ENCODE measurements at places on chromosomes 11 and 22. TPM values are rescaled to one million over a fixed set of nuclear protein-coding genes. Genes with fewer than 3 reads are reported as not detected.

Gene OR51I1
- not detected for total RNA-seq

Gene DUSP8
- 2.4 TPM for total RNA-seq

Gene MIOX
- total RNA-seq: not detected

- DNase-seq: no peak
- H3K4me3 ChIP-seq: no peak overlapping the region
Observed at GRCh38 chr11:71420455-71421241, 27.5 kb downstream of the DHCR7 start.

DNA sequence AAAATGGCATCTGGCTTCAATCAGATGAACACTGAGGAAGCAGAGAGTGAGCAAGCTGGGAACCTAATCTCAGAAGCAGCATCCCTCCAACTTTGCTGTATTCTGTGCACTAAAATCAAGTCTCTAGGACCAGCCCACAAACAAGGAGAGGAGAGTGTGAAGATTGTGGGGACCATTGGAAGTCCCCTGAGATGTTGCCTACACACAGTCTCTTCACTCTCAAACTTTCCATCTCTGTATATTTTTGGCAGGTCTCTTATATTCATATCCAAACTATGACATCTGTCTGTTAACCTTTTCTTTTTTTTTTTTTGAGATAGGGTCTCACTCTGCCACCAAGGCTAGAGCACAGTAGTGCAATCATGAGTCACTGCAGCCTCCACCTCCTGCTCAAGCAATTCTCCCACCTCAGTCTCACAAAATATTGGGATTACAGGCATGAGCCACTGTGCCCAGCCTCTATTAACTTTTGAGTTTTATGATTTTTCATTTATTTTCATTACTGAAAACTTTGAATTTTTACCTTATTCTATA, 1096.4 kb downstream of the TBC1D22A start:
- no peak overlapping the region for H3K27ac ChIP-seq
- no peak overlapping the region for H3K4me3 ChIP-seq
- no peak for DNase-seq
- H3K36me3 ChIP-seq: no peaks in the 10 kb centered on the region
- H3K4me1 ChIP-seq: no peaks in the 10 kb centered on the region
- H3K27me3 ChIP-seq: peaks cover 2% of the 10 kb centered on the region

DNA sequence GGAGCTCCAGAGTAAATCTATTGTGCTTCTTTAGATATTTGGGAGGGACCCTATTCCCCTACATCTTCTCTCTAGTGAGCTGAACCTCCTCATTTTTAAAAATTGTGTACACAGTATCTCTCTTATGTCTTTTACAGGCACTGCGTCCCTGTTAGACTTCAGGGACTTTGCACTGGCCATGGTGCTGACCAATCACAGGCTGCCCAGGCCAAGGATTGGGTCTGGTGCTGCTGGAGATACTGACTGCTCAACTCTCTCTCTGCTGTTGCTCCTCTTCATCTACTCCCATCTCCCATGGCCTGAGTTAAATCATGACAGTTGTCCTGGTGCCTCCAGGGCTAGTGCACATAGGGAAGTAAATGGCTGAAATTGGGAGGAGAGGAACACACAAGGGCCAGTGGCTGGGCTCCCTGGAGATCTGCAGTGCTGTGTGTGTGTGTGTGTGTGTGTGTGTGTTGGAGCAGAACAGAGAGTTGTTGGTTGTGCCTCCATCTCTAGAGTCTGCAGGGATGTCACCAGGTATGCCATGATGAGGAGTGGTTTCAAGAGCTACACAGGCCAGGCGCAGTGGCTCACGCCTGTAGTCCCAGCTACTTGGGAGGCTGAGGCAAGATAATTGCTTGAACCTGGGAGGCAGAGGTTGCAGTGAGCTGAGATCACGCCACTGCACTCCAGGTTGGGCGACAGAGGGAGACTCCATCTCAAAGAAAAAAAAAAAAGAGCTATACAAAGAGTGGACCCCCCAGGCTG, 155.3 kb downstream of the ST3GAL4 start:
- H3K36me3 ChIP-seq: no peaks in the 10 kb centered on the region
- no peak overlapping the region for H3K27ac ChIP-seq
- DNase-seq: no peak
- H3K4me1 ChIP-seq: no peaks in the 10 kb centered on the region
- H3K27me3 ChIP-seq: peaks cover 9% of the 10 kb centered on the region
- no peak overlapping the region for H3K4me3 ChIP-seq

- H3K27me3 ChIP-seq: no peaks in the 10 kb centered on the region
- peaks cover 10% of the 10 kb centered on the region for H3K36me3 ChIP-seq
- no peak overlapping the region for H3K4me3 ChIP-seq
- DNase-seq: no peak
- H3K27ac ChIP-seq: no peak overlapping the region
- no peaks in the 10 kb centered on the region for H3K4me1 ChIP-seq
Observed at GRCh38 chr22:23305922-23306374, 125.6 kb downstream of the BCR start.

Gene BTBD18
- not detected for total RNA-seq

GRCh38 chr11:105910095-105910715, 111.8 kb downstream of the MSANTD4 start:
- no peak overlapping the region for H3K27ac ChIP-seq
- no peaks in the 10 kb centered on the region for H3K36me3 ChIP-seq
- H3K4me1 ChIP-seq: no peaks in the 10 kb centered on the region
- H3K27me3 ChIP-seq: no peaks in the 10 kb centered on the region
- no peak for DNase-seq

GRCh38 chr11:67355794-67356386, 2.5 kb upstream of the POLD4 start:
- DNase-seq: no peak
- H3K4me1 ChIP-seq: peaks cover 34% of the 10 kb centered on the region
- no peak overlapping the region for H3K27ac ChIP-seq
- H3K27me3 ChIP-seq: peaks cover 5% of the 10 kb centered on the region
- no peaks in the 10 kb centered on the region for H3K36me3 ChIP-seq

- H3K27ac ChIP-seq: no peak overlapping the region
- no peaks in the 10 kb centered on the region for H3K27me3 ChIP-seq
- no peak overlapping the region for H3K4me3 ChIP-seq
- no peak for DNase-seq
Observed at GRCh38 chr11:70796648-70797227, 398.4 kb downstream of the CTTN start.

DNA sequence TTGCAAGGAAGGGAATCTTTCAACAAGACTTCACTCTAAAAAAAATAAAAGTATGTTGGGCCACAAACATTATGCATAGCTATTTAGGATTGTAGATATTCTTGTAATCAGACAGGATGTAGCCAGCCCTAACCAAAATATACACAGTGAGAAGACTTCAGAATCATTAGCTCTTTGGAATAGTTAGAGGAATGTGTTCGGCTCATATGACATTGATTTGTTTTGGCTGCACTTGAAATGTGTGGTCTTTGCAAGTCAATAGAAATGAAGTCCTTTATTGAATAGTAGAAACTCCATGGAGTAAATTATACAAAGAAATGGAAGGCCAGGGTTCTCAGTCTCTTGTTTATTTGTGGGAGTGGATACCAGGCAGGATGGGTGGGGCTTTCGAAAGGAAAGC, 692.1 kb downstream of the NTM start:
- no peaks in the 10 kb centered on the region for H3K4me1 ChIP-seq
- H3K27ac ChIP-seq: no peak overlapping the region
- H3K4me3 ChIP-seq: no peak overlapping the region
- DNase-seq: no peak
- no peaks in the 10 kb centered on the region for H3K27me3 ChIP-seq
- H3K36me3 ChIP-seq: no peaks in the 10 kb centered on the region

- H3K27me3 ChIP-seq: no peaks in the 10 kb centered on the region
- no peak overlapping the region for H3K4me3 ChIP-seq
- no peak overlapping the region for H3K27ac ChIP-seq
- H3K36me3 ChIP-seq: peaks cover 4% of the 10 kb centered on the region
- peaks cover 5% of the 10 kb centered on the region for H3K4me1 ChIP-seq
Observed at GRCh38 chr11:63738720-63739360, 29.7 kb downstream of the ZFTA start.

DNA sequence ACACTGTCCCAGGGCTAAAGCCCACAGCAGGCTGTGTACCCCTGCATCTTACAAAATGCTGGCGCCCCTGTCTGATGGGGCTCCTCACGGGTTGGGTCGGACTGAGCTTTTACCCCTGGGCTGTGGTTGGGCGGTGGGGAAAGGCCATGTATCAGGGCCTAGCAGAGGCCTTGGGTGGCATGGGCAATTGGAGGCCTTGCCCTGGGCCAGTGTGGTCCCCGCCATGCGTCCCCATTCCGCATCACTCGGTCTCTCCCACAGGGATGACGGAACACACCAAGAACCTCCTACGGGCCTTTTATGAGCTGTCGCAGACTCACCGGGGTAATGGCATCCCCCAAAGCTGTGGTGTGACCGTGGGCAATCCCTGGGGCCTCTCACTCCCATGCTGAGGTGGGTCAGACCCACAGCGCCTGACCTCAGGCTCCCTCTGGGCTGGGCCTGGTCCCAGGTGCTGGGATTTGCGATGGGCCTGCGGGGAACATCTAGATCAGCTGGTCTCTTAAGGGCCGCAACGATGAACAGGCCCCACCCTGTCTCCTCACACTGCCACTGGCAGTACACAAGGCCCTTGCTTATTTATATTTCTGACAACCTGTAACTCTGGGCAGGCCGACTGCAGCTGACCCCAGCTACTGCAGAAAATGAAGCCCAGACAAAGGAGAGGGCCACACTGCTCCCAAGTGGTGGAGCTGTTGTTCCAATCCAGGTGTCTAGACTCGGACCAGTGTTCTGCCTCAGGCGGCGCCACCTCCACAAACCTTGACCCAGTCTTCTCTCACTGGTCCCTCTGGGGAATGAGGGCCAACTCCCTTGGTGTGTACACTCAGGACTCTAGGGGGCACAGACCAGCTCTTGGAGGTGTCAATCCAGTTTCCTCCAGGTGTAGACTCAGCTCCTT, 12.3 kb downstream of the SLC16A8 start:
- no peak overlapping the region for H3K27ac ChIP-seq
- no peak overlapping the region for H3K4me3 ChIP-seq
- H3K4me1 ChIP-seq: no peaks in the 10 kb centered on the region

DNA sequence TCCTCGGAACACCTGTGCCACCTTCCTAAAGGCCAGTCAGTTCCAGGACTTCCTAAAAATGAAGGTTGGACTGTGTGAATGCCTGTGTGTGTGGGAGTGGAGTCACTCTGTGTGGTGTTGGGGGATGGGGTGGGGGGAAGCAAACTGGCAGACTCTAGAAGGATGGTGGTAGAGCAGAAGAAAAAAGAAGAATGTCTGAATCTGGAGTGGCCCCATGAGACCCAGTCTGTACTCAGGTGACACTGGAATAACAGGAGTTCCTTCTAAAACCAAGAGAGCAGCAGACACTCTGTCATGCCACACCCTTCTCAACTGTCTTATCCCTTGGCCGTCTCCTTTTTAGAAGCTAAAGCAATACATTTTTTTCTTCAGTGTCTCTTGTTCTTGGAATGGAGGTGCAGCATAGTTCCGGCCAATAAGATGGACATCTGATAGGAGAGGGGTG, 82.9 kb downstream of the MAML2 start:
- H3K4me3 ChIP-seq: peak overlapping the region; percentile 34
- H3K27ac ChIP-seq: peak overlapping the region; percentile 25
- no peaks in the 10 kb centered on the region for H3K27me3 ChIP-seq
- H3K36me3 ChIP-seq: peaks cover 24% of the 10 kb centered on the region
- peaks cover 74% of the 10 kb centered on the region for H3K4me1 ChIP-seq

GRCh38 chr11:57647960-57648800, 1.5 kb downstream of the YPEL4 start:
- DNase-seq: no peak
- peaks cover 39% of the 10 kb centered on the region for H3K27me3 ChIP-seq
- H3K4me3 ChIP-seq: peak overlapping the region; percentile 86
- peaks cover 4% of the 10 kb centered on the region for H3K36me3 ChIP-seq
- H3K27ac ChIP-seq: peak overlapping the region; percentile 55

- no peak overlapping the region for H3K27ac ChIP-seq
- H3K4me3 ChIP-seq: no peak overlapping the region
Observed at GRCh38 chr22:33400061-33400840, 342.1 kb upstream of the SYN3 start.

Gene PHLDA2
- 28.0 TPM for total RNA-seq

- peaks cover 90% of the 10 kb centered on the region for H3K4me1 ChIP-seq
- peak overlapping the region; percentile 49 for H3K27ac ChIP-seq
- no peaks in the 10 kb centered on the region for H3K27me3 ChIP-seq
- no peak for DNase-seq
- H3K4me3 ChIP-seq: no peak overlapping the region
Observed at GRCh38 chr11:93526641-93527583, 16.3 kb downstream of the SMCO4 start.

DNA sequence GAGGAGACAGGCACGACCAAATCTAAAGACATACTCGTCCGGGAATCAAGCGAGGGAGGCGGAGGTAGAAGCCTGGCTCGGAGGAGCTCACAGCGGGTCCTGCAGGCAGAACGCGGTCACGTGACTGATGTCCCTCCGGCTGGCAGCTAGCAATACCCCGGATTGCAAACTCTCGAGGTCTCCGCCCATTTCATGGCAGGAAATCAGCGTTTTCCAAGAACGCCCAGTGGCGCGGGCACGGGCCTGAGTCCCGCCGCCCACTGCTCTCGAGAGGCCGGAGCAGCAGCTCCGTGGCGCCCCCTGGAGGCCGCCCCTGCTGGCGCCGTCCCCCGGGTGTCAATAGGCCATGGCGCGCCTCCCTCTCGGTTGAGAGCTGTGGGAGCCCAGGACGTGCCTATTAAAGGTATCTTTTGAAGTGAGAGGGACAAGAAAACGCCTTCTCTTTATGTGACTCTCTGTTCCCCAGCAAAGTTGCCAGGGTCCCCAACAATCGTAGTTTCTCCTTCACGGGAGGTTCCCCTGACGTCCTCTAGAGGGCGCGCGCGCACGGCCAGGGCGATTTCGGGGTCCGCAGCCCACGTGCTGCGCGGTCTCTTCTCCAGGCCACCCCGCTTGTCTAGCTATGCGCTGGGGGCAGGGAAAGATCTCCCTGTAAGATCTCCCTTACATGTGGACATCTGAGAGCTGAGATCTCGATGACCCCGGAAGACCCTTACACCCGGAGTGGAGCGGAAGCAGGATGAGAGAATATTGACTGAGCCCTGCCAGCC, 37.3 kb upstream of the RBFOX2 start:
- peak; percentile 49 for DNase-seq
- peaks cover 21% of the 10 kb centered on the region for H3K27me3 ChIP-seq
- no peaks in the 10 kb centered on the region for H3K36me3 ChIP-seq
- peak overlapping the region; percentile 83 for H3K27ac ChIP-seq
- H3K4me1 ChIP-seq: peaks cover 11% of the 10 kb centered on the region
- H3K4me3 ChIP-seq: peak overlapping the region; percentile 84

Gene TRPC6
- not detected for total RNA-seq

Gene MS4A5
- total RNA-seq: not detected

GRCh38 chr22:24141586-24141985, 39.7 kb upstream of the SUSD2 start:
- H3K4me1 ChIP-seq: peaks cover 40% of the 10 kb centered on the region
- H3K36me3 ChIP-seq: peaks cover 20% of the 10 kb centered on the region
- DNase-seq: no peak
- H3K27me3 ChIP-seq: no peaks in the 10 kb centered on the region
- no peak overlapping the region for H3K4me3 ChIP-seq

GRCh38 chr11:125561924-125562323, 7.4 kb upstream of the EI24 start:
- no peak overlapping the region for H3K27ac ChIP-seq
- no peaks in the 10 kb centered on the region for H3K4me1 ChIP-seq
- no peaks in the 10 kb centered on the region for H3K36me3 ChIP-seq
- H3K27me3 ChIP-seq: peaks cover 2% of the 10 kb centered on the region
- DNase-seq: no peak
